ENCODE measurements at places on chromosomes 2 and 18.

DNA sequence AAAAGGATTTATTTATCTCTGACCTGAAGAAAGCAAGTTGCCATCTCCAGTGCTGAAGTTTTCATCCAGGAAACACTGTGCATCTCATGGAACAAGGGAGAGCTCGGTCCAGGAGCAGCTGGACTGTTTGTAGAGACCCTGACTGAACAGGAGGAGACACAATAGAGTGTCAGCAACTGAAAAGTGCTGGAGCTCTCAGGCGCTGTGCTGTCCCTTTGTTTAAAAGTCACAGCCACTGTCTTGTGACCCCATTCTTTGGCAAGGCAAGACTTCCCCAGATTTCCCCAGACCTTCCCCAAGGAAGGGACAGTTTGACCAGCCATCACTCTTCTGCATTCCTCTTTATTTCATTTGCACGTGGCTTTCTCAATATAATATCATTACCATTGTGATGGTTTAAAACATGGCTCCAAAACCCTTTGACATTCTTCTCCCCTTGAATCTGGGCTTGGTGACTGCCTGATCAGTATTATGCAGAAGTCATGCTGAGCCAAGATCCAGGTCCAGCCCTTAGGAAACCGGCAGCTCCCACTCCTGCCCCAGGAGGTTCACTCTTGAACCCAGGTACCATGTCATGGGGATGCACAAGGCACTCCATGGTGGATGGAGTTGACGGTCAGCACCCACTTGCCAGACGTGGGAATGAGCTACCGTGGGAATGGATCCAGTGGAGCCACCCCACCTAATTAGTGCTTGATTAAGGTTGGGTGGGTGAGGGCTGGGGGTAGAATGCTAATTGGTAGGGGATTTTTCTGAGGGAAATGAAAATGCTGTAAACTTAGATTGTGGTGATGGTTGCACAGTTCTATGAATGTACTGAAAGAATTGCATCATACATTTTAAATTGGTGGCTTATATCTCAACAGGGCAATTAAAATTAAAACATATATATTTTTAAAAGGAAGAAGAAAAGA lies 497.9 kb upstream of the RAB6C start:
- no peak for DNase-seq

GRCh38 chr2:183505911-183506310 lies 381.7 kb downstream of the NUP35 start:
- DNase-seq: no peak

- DNase-seq: no peak
Observed at GRCh38 chr18:35334821-35335220, 9.4 kb downstream of the ZNF24 start.

DNA sequence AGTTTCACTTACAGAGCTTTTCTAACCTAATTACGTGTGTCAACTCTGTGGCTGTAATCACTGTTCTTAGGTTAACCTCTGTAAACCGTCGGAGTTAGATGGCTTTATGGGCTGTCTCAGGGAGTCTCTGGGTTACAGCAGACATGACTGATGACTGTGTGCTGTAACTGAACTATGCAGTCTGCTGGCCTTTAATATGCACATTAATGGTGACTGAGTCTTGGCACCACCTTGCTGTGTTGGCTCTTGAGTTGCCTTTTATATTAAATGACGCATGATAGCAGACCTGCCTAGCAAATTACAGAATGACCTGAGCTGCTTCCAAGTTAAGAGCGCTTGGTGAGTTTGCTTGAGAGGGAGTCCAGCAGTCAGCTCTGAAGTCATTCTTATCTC lies 90.1 kb downstream of the ACKR3 start:
- no peak for DNase-seq

DNA sequence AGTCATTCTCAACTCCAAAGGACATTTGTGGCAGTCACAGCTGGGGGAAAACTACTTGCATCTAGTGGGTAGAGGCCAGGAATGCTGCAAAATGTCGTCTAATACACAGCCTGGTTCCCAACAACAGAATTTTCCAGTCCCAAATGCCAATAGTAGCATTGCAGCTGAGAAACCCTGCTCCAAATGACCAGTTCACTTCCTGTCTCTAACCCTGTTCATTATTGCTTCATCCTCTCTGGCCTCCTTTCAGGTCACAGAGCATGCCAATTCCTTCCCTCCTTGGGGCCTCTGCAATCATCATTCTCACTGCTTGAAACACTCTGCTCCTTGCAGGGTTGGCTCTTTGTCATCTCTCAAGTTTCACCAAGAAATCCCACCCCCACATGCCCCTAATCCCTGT lies 139.1 kb downstream of the IRS1 start:
- DNase-seq: no peak

DNA sequence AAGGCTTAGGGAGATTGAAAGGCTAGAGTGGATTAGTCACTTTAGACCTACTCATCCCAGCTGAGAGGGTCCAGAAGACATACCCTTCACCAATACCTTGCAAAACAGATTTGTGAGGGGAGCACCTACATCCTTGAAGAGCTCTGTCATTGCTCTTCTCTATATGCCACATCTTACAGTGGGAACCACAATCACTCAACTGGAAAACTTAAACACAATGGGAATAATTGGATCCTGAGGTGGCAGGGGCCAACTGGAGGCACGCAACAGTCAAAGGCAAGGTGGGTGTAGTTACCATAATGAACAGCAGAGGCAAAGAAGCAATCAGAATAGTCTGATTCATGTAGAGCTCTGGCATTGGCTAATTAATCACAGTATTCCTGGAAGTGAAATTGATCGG lies 35.4 kb downstream of the PDE1A start:
- no peak for DNase-seq

GRCh38 chr2:106869512-106870275 lies 16.3 kb downstream of the ST6GAL2 start:
- DNase-seq: no peak

- no peak for DNase-seq
Observed at GRCh38 chr2:3631851-3632659, 25.9 kb upstream of the ALLC start.

DNA sequence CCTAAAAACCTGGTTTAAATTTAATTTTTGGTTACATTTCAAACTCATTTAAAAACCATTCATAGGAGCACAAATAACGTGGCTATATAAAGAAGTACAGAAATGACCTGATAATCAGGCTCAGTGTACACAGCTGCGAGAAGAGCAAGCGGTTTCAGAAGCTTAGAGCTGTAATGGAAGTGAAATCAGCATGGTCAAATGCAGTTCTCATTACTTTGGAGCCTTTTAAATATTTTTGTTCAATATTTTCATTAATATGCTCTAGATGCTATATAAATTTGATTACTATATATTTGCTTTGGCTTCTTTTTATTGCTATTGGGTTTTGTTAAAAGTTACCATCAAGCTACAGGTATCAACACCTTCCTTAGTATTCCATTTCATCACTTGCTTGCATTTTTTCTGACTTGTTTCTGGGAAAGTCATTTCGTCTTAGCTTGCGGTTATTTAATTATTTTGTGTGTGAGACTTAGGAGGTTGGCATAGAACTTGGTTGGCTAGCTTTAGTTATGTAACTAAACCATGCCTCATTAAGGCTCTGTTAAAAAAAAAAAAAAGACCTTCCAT lies 58.7 kb downstream of the AFTPH start:
- no peak for DNase-seq

- DNase-seq: no peak
Observed at GRCh38 chr2:175057078-175057685, 52.0 kb upstream of the CHN1 start.

- DNase-seq: no peak
Observed at GRCh38 chr2:19327496-19327895, 30.9 kb downstream of the OSR1 start.

GRCh38 chr2:88036606-88037005 lies 19.0 kb downstream of the KRCC1 start:
- DNase-seq: no peak

GRCh38 chr2:138948070-138948539 lies 167.9 kb upstream of the NXPH2 start:
- DNase-seq: no peak

DNA sequence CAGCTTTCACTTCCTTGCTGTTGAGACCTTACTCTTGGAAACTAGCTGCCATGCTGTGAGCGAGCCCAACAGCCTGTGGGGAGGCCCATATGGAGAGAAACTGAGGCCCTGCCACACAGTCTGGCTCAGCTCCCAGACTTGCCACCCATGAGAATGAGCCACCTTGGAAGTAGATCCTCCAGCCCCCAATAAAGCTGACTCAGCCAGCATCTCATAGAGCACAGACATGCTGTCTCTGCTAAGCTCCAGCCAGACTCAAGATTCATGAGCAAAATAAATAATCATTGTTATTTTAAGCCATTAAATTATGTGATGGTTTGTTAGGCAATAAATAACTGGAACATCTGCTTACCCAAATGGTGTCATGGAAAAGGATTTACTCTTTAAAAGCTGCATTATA lies 53.6 kb upstream of the DDX18 start:
- DNase-seq: no peak
